ENCODE measurements at places on chromosomes 6 and 20.

DNA sequence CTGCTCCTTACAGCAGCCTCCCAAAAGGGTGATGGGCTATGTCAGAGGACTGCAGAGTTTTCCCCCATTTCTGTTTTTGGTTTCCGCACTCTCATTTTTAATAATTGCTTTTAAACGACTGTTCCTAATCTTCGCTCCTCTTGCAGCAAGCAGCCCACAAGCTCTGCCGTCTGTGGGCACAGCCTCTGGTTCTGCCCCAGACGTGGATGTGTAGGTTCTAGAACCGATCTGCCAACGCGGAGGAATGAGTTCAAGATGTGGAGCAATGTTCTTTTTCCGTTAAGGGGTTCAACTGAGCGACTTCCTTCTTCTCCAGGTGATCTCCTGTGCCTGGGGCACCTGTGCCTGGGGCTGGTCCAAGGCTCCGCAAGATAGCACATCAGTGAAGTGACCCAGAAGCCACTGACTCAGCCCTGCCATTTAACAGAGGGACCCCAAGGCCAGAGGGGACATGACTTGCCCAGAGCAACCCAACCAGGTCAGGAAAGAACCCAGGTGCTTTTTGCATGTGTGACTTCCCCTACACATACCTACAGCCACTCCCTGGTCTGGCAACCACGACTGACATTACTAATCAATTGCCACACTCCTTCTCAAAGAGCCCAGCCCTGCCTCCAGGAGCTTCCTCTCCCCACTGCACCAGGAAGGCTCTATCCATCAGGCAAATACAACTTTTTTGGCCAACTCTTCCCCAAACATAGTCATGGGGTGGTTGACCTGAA, 22.7 kb downstream of the PMEPA1 start:
- DNase-seq: no peak

- no peak for DNase-seq
These were observed 35.6 kb upstream of the KCNK16 start for GRCh38 chr6:39357998-39358686.

- DNase-seq: no peak
These were observed 2.1 kb downstream of the TFEB start for GRCh38 chr6:41733360-41733706.

- DNase-seq: peak; percentile 69
These were observed at the start of gene SDC4 for GRCh38 chr20:45347936-45348778. SDC4 (minus strand) TSS chr20:45348424; CDS start chr20:45348384, 40 bp downstream.

All from HEK293T (cell line).